ENCODE measurements at places on chromosomes 7 and 10.

GRCh38 chr7:30321089-30321881, 36.9 kb downstream of the ZNRF2 start:
- DNase-seq = peak; percentile 66

DNA sequence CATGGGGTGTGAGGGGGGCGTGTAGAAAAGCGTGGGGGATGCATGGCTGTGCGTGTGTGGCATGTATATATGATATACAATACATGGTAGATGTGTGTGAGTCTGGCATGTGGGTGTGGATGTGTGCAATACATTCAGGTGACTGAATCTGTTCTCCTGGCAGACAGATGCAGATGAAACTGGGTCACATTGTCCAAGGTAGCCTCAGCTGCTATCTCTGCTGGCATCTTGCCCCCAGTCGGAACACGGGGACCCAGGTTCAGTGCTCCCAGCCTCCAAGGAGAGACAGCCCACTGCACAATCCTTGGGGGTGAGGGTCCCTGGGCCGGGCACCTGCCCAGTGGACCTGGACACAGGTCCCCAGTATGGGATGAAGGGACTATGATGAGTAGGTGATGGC, 12.4 kb upstream of the SRRM3 start:
- no peak for DNase-seq

GRCh38 chr10:110667620-110668343, 23.6 kb downstream of the RBM20 start:
- no peak for DNase-seq

GRCh38 chr10:16787361-16787791, 29.8 kb downstream of the RSU1 start:
- DNase-seq = no peak

DNA sequence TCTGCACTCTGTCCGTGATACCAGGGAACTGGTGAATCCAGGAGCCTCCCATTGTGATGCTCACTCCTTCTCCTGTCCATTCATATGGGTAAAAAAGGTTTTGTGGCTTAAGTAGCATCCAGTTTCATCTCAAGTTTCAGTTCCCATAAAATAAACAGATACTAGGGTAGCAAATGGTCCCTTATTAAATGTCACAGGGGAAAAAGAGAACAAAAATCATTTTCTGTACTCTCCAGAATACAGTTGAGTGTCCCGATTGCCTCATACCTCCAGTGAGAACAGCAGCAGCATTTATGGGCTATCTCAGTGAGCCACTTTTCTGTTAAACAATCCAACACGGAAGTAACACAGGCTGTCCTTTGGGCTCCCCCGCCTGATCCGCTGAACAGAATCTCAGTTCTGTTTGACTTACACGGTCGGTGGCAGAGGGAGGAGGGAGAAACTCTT, 179.6 kb downstream of the CELF2 start:
- DNase-seq = peak; percentile 1

DNA sequence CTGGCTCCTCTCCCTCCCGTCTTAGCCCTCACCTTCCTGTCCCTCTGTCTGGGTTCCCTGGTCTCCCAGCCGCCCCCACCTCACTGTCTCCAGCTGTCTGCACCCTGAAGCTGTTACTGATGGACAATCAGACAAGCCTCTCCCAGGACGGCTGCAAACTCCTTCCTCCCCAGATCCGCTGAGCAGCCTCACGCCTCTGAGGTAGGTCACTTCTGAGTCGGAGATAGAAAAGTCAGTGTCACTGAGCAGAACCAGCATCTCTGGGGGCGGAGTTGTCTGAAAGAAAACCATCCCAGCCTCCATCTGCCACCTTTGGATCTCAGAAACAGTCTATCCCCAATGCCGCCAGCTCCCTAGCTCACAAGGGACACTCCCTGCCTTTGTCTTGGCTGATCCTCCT, 27.4 kb downstream of the FAM241B start:
- DNase-seq = no peak

- peak; percentile 63 for DNase-seq
Observed at GRCh38 chr7:32204361-32205018, 134.3 kb upstream of the PDE1C start.

GRCh38 chr10:12940791-12941190, 60.7 kb downstream of the CCDC3 start:
- no peak for DNase-seq

DNA sequence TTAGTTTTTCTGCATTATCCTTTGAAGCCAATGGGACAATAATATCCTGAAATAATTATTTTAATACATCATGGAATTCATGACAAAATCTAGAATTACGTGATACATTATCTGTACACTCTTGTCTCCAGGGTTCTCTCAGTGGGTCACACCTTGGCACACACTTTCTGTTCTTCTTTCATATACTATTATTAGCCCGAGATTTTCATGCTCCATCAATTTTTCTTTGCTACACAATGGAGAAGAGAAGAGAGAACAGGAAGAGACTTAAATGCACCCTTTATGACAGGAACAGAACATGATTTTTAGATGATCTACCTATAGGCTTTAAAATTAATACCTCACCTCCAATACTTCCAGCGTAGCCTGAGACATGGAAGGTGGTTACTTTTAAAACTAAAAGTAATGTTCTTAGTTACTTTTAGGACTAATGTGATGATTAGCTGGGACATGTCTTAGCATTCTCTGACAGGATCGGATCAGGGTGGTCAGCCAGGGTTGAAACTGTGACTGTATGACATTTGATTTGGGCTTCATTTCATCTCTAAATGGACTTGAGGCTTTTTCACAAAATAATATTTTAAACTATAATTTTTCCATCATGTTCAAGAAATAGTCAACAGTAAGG, 148.2 kb upstream of the WNT16 start:
- DNase-seq = peak; percentile 56

DNA sequence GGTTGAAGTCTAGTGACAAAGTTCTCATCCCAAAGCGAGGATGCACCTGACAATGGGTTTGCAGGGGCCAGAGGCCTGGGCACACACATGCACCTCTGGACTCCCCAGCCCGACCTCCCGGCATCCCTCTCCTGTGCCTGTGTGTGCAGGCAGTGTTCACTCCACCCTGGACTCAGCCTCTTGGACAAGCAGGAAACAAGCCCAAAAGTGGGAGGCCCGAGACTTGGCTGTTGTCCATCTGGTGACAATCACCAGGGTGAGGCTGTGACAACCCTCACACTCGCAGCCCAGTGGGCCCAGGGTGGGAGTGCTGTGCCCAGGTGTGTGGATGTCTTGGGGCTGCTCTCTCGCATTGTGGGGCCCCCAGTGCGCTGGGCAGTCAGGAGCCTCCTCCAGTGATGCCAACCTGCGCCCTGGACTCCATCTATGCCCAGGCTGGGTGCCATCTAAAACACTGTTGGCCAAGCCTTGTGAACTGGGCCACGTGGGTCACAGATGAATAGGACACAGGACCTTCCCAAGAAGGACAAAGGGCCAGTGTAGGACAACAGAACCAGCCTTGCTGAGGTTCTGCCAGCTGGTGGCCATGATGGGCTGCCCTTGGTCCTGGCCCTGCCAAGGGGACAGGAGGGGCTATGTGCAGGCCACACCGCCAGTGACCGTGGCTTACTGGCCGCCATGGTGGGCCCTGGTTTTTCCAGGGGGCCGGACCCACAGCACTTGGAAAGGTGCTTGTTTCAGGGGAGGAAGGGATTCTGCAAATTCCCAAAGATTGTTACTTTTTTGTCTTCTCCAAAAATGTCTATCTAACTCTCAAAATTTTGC, 144.3 kb downstream of the TCERG1L start:
- no peak for DNase-seq

GRCh38 chr10:78513330-78513729, 479.7 kb downstream of the RPS24 start:
- DNase-seq = peak; percentile 35

GRCh38 chr10:128587689-128588088, 461.5 kb upstream of the MKI67 start:
- no peak for DNase-seq

- DNase-seq = no peak
Observed at GRCh38 chr7:47741984-47742383, 160.1 kb upstream of the TNS3 start.

DNA sequence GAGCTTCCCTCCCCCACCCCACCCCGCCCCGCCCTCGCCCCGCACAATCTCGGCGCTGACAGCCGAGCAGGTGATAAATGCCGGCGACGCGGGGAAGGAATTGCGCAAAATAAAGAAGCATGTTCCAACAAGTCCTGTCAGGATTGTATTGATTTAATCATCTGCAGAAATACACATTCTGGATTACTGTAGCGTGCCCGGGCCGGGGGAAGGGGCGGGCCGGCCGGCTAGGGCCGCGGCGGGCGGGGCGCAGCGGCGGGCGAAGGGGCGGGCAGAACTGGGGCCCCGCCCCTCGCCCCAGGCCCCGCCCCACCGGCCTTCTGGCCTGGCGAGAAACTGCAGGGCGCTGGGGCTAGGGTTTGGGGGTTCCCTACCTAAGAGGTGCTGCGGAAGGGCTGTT, 88.9 kb upstream of the PAX2 start:
- peak; percentile 30 for DNase-seq

DNA sequence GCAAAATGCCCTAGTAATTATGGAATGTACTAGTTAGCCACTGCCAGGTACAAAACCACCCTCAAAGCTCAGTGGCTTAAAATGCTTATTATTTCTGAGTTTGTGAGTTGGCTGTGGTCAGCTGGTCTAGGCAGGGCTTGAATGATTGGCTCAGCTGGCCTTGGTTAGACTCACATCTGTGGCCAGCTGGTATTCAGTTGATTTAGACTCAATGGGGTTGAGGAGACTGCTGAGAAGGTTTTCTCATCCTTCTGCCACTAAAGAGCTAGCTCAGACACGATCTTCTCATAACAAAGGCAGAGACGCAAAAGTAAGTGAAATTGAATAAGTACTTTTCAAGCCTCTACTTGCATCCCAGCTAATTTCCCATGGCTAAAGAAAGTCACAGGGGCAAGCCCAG, 57.1 kb upstream of the CYP2C18 start:
- no peak for DNase-seq

DNA sequence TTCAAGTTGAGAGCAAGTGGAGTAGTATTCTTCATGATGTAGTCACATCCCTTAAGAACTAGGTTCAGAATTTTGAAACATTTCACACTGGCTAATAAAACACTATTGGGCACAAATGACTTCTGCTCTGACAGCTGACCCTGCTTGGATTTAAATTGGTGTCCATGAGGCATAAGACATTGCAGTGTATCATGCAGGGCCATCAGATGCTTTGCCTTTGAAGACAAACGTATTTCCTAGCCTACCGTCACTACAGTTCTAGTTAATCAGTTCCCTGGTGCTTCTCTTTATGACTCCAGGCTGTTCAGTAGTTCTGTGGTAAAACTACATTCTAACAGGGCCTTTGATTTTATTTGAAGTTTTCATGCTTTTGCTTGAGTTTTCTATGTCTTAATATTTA, 168.5 kb upstream of the ZNF804B start:
- no peak for DNase-seq

GRCh38 chr10:59633063-59633462, 76.6 kb downstream of the SLC16A9 start:
- DNase-seq = no peak

DNA sequence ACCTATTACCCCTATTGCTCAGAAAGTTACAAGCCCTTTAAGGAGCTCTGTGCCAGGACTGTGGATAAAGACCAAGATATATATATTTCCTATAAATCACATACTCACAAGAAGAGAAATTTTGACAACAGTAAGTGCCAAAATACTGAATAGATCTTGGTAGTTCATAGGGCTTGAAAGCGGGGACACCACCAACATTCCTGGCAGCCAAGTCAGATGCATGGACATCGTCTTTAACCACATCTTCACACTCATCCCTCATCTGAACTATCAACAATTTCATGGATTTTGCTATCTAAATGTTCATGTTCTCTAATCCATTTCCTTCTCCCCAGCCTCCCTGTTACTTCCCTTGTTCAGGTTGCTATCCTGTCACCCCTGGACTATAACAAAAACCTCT, 67.5 kb upstream of the LRRC17 start:
- no peak for DNase-seq

- DNase-seq = no peak
Observed at GRCh38 chr10:3691482-3691881, 93.5 kb downstream of the KLF6 start.

DNA sequence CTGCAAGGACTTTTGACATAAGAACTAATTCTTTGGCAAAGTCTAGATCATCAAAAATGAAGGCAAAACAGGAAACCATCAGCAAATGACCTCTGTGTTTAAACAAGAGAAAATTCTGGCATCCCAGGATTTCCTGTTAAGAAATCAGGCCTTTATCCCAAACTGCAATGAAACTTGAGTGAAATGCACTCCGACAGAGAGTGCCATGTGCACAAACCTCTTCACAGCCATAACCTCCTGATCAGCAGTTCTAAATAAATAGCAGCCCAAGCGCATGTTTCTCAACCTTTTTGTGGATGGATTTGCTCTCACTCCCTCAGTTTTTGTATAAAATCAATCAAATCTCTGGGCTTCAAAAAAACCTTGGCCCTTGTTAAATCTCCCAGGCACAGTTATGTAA, 107.7 kb upstream of the EEPD1 start:
- DNase-seq = no peak

DNA sequence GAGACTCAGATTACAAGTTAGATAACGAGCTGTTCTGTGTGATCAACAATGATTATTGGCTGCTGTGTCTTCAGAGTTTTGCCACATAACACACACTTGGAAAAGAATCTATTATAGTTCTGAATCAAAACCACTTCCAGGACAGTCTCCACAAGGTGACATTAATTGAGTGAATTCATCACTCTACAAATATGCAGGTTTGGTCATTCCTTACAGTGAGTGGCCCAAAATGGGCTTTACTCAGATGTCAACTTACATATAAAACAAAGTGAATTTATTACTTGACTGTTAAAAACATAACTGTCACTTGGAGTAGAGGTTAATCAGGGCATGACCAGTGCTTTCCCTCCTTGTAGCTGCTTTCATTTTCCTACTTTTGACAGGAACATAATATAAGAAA, 984.3 kb downstream of the REEP3 start:
- no peak for DNase-seq

- no peak for DNase-seq
Observed at GRCh38 chr10:122877264-122877663, 2.1 kb downstream of the FAM24B start.

GRCh38 chr7:117435475-117436043, 8.3 kb upstream of the ASZ1 start:
- DNase-seq = no peak

- no peak for DNase-seq
Observed at GRCh38 chr10:23859598-23859997, 349.3 kb upstream of the KIAA1217 start.

DNA sequence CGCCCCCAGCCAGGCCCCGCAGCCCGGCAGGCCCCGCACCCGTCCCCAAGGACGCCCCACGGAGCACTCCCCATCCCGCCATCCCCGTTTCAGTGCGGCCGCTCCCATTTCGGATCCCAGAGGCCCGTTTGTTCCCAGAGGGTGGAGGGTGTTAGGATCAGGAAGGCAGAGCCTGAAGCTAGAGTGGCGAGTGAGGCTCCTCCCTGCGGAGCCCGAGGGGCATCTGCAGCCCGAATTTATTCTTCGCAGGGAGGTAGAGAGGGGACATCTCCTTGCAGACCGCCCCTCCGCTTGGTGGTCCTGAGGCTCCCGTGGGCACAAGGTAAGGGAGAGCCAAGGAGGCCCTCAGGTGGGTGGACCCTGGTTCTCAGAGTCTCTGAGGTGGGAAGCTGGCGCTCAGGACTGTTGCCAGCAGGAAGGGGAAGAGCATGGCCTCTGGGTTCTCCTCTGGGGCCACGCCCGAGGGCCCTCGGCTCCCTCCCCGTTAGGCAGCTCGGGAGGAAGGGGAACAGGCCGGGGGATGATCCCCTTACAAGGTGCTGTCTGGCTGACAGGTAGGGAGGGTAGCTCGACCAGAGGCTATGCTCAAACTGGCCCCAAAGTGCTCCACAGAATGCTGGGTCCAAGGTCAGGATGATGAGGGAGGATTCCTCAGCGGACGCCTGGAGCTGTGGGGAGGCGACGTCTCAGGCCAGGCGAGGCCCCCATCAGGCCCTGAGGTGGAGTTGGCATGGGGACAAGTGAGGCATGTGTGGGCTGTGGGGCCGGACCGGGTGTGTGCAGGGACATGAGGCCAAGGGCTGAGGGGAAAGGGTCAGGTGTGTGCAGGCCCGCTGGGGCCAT, 17.4 kb downstream of the POLL start:
- no peak for DNase-seq
